ENCODE measurements at places on chromosomes 3 and 15.

- no peak for DNase-seq
Observed at GRCh38 chr3:197355713-197356112, 57.3 kb upstream of the DLG1 start.

GRCh38 chr15:96893159-96893906 lies 562.8 kb downstream of the NR2F2 start:
- no peak for DNase-seq

- DNase-seq, result no peak
Observed at GRCh38 chr3:145704020-145704419, 457.0 kb downstream of the PLOD2 start.

GRCh38 chr3:167241048-167241845 lies 138.8 kb downstream of the ZBBX start:
- DNase-seq, result no peak

DNA sequence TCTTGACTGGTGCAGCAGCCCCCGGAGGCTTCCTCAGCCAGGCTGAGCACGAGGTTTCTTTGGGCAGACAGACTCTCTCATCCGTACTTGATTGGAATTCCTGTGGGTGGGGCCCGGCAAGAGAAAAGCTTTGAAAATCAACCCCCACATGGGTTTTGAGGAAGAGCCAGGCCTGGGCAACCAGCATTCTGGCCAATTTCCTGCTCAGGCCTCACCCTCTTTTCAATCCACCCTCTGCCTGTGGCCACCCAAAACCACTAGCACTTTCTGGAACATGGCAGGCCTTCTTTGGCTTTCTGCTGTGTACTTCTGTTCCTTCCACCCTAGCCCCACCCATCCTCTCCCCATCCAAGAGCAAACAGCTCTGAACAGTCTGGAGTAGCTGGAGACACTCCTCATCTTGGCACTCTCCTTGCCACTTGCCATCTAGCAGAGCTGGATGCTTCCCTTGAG lies 5.9 kb downstream of the MYO5C start:
- no peak for DNase-seq
